ENCODE measurements at places on chromosomes 16 and 17.

- DNase-seq = no peak
Observed at GRCh38 chr17:45889579-45889978, 4.8 kb upstream of the MAPT start.

- DNase-seq = no peak
Observed at GRCh38 chr16:66152181-66152580, 214.3 kb upstream of the CDH5 start.

DNA sequence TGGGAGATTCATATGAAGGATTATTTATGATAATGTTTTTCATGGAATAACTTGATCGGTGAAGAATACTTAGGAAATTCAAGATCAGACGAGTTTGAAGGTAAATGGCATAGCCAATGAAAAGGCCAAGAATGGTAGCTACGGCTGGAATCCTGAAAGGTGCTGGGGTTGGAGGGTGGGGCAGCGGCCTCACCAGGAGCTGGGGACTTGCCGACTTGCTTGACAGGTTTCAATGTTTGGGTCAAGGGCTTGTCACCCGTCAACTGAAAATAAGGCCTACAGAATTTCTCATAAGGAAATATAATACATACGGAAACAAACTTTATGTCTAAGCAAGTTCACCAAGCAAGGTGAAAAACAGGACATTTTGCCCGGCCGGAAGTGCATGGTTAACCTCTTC, 9.9 kb downstream of the CRYM start:
- DNase-seq = no peak

GRCh38 chr17:81346090-81346907, 49.0 kb upstream of the BAHCC1 start:
- DNase-seq = peak; percentile 90

DNA sequence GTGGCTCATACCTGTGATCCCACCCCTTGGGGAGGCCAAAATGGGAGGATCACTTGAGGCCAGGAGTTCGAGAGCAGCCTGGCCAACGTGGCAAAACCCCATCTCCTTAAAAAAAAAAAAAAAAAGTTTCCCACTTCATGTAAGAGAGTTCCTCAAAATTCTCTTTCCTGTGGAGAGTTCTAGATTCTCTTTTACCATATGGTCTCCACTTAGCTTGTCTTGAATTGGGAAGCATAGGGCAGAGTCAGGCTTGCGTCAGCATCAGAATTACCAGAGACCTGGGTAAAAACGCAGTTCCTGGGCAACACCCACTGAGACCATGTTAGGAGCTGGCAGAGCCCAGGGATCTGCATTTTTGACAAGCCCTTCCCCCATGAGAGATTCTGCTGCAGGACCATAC, 158.4 kb downstream of the CCDC182 start:
- no peak for DNase-seq

DNA sequence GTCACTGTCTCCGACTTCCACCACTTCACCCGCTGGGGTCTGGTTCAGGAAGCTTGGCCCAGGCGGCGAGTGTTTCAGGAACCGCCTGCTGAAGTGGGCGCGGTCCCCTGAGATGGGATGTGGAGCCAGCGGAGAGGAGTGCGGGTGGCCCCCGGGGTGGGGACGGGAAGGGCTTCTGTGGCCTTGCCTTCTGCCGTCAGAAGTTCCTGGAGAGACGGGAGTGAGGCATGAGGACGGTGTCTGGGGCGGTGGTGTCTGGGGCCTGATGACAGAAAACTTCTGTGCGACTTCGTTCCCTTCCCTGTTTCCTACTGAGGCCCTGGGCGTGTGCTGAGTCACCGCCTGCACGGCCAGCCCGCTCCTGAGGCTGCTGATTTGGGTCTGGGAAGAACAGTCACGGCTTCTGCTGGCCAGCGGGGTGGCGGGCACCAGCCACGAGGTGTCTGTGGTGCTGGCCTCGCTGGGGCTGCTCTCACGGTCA, 12.3 kb upstream of the NLRC3 start:
- DNase-seq = no peak

DNA sequence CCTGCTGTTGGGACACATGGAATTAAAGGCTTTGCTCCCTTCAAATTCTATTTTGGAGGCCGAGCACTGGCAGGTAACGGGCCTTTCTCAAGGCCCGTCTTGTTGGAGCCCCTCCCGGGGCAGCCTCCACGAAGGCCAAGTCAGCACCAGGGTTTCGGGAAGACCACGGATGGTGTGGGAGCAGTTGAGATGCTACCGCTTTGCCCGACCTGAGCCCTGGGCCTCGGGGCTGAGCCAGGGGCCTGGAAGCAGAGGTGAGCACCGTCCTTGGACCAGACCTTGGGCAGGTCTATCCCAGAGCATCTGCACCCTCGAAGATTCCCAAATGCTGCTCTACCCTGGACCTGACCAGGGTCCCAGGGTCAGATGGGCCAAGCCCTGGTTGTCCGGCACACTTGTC, 23.0 kb downstream of the C17orf100 start:
- no peak for DNase-seq

DNA sequence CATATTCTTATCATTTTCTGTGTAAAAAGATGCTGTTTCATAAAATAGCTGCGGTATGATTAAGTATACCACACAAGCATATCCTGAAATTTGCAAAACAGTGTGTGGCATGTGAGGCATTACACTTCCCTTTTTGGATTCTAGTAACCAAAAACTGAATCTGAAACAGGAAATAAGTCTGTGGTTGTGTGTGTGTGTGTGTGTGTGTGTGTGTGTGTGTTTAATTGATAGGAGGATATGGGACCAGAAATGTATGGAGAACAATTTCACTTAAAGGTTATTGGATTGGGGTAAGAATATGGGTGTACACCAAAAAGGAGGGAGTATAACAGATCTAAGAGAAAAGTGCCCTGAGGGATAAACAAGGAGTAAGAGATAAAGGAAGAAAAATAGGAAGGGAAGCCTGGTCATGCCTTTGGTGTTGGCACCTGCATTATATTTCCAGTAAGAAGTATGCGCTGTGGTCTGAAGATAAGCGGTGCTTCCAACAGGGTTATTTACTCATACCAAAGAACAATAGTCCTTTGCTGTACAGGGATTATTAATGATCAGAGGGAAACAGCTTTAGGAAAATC, 4.0 kb downstream of the LYRM1 start:
- DNase-seq = no peak

- no peak for DNase-seq
Observed at GRCh38 chr17:55230716-55231115, 34.0 kb upstream of the HLF start.

GRCh38 chr17:81295676-81296381, 722 bp upstream of the SLC38A10 start:
- peak; percentile 19 for DNase-seq

DNA sequence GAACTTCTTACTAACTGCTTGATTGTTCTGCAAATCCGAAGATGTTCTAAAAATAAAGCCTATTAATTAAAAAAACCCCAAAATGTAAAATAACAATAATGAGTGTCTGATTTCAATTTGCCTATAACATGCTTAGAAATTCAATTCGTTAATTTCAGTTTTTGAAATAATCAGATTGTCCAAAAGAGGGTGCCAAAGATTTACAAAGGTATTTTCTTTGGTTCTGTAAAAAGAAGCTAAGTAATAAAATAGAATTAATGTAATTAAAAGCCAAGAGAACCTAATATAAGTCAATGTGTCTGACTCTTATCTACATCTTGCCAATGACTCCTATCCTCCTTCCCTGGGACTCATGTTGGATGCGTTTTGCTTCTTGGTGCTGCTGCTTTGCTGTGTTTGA, 75.0 kb upstream of the CPHXL start:
- DNase-seq = no peak

- DNase-seq = no peak
Observed at GRCh38 chr16:20002936-20003335, 70.8 kb downstream of the GPR139 start.

GRCh38 chr17:59466946-59467801, 98.2 kb upstream of the DHX40 start:
- DNase-seq = no peak

- no peak for DNase-seq
Observed at GRCh38 chr16:77435272-77435820, 512 bp upstream of the ADAMTS18 start.

DNA sequence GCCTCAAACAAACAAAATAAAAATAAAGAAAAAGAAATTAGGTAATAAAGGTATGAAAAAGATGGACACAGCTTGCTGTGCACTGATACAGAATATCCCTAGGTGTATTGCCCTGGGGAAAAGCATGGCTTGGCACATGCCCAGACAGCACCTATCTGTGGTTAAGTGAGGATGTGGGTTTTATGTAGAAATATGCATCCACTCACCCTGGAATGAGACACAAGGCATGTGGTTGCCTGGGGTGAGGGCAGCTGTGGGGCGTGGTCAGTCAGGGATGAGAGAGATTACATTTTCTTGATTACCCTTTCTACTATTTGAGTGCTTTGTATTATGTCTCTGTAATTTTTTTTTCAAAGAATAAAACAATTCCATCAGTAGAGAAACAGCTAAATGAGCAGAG, 6.9 kb downstream of the PLLP start:
- no peak for DNase-seq

GRCh38 chr17:31494259-31495021, 103.0 kb downstream of the RAB11FIP4 start:
- DNase-seq = peak; percentile 17

GRCh38 chr16:69373019-69373418, 12.8 kb downstream of the TERF2 start:
- no peak for DNase-seq

DNA sequence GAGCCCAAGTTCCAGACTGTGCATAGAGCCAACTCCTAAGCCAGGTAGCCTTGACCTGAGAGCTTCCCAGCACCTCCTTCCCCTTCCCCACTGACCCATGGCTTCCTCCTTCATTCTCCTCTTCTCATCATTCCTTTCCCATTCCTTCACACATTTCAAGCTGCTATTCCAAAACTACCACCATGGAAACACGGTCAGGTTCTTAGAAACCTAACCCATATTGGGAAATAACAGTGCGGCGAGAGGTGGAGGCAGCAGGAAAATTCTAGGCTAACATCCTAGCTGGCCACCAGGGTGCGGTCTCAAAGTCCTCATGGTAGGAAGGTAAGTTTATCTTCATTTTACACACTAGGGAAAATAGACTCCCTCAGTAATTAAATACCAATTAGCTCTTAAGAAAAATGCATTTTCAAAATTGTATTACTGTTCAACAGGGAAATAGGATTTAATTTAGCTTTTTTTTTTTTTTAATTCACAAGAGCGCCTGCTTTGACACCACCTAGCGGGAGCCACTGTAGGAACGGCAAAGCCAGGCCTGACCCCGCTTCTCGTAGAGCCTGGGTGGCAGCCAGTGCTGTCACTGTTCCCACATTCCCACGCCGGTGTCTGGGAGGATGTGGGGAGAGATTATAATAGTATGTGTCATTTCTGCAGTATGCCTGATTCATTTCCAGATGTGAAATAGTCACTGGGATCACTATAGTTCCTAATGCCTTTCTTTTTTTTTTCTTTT, 14.0 kb upstream of the SPHK1 start:
- no peak for DNase-seq

GRCh38 chr17:26782153-26782552, 511.8 kb upstream of the WSB1 start:
- no peak for DNase-seq

DNA sequence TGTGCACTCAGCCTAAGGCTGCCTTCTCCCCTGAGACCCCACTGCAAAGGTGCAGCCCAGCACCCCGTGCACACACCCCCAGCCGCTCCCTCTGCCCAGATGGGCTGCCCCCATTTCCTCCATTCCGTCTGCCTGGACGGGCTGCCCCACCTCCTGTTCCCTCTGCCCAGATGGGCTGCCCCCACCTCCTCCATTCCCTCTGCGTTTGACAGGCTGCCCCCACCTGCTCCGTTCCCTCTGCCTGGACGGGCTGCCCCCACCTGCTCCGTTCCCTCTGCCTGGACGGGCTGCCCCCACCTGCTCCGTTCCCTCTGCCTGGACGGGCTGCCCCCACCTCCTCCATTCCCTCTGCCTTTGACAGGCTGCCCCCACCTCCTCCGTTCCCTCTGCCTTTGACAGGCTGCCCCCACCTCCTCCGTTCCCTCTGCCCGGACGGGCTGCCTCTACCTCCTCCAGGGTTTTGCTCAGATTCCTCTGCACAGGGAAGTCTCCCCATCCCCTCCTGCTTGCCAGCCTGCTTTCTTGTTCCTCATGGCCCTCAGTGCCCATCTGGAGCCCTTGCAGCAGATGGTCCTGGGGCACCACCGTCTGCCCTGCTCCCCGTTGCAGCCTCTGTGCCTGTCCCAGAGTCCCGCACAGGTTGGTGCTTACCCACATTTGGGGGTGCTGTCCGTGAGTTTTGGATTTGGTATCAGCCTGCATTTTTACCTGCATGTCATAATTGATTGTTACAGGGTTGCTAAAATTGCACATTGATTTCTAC, 23.4 kb upstream of the IL17C start:
- no peak for DNase-seq

DNA sequence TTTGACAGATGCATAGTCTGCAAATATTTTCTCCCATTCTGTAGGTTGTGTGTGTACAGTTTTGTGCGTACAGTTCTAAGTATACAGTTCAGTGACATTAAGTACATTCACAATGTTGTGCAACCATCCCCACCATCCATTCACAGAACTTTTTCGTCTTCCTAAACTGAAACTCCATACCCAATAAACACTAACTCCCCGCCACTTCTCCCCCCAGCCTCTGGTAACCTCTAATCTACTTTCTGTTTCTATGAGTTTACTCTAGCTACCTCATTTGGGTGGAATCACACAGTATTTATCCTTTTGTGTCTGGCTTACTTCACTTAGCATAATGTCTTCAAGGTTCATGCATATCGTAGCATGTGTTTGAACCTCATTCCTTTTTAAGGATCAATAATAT, 14.3 kb downstream of the PIK3R5 start:
- DNase-seq = no peak

- no peak for DNase-seq
Observed at GRCh38 chr17:56290101-56290801, 137.0 kb downstream of the ANKFN1 start.

GRCh38 chr17:17815436-17816200, 21.2 kb downstream of the SREBF1 start:
- DNase-seq = no peak

DNA sequence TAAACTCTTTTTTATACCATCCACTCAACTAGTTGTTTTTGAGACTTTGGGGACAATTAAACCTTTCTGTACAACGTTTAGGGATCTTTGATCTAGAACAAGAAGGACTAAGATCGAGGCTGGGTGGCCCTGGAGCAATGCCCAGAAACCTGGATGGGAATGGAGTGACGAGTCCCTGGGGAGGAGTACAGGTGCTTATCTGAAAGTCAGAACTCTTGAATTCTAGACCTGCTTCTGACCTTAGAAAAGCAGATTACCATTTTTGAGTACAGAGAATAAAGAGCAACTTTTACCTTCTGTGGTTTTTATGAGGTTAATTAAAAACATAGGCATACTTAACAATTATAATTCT, 17.8 kb downstream of the UBE2Z start:
- DNase-seq = no peak

DNA sequence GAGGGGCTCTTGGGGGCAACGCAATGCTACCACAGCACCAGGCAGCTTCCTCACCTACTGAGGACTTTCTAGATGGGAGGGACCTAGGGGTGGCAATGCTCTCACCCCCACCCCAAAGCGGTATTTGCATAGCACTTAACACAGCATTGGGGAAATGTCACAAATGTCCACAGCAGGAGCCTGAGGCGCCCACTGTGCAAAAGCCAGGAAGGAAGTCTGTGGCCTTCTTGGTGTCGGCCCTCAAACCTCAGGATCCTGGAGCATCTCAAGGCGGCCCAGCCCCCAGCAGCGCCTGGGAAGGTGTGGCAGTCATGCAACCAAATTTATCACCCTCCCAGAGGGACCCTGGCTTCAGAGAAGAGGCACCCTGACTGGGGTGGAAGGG, 45.3 kb downstream of the WNT3 start:
- no peak for DNase-seq
